ENCODE measurements at places on chromosomes 3 and 15. TPM values are rescaled to one million over a fixed set of nuclear protein-coding genes. Genes with fewer than 3 reads are reported as not detected.

The PLSCR5 gene
- total RNA-seq: not detected

The WNT7A gene
- 48.2 TPM for total RNA-seq

The PLSCR2 gene
- not detected for total RNA-seq

The PRSS50 gene
- total RNA-seq: not detected

The RBP2 gene
- total RNA-seq: not detected

The TRH gene
- not detected for total RNA-seq
